Esophagus squamous epithelium (tissue), 5 donors: ENCODE measurements at places on chromosomes 12 and 14.

- no peak for DNase-seq
Measured at GRCh38 chr14:72686832-72687231, 207.1 kb downstream of the DPF3 start.

GRCh38 chr14:23828001-23828400 lies 125.6 kb upstream of the DHRS4 start:
- DNase-seq = no peak

DNA sequence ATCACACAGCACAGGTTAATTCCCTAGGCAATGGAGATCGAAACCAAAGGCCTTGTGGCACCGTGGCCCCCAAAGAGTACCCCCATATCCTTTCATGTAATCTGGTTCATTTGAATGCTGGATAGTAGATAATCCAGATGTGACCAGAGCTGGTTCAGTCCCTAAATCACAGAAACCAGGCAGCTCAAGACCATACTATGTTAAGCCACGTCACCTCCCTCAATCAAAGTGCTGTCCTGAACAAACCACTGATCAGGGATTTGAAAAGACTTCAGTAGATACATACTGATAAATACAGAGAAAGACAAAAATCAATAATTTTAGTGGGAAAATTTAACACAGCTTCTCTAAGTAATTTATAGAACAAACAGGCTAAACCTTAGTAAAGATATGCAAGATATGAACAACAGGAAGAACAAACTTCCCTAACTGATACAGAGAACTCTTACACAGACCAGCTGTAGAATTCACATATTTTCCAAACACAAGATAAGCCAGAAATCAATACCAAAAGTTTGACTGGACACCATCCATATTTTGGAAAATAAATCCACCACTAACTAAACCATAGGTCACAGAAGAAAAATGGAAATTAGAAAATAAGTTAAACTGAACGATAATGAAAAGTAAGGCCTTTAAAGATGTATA lies 67.1 kb downstream of the BCAT1 start:
- no peak for DNase-seq

GRCh38 chr12:77953528-77954205 lies 123.0 kb downstream of the NAV3 start:
- no peak for DNase-seq

DNA sequence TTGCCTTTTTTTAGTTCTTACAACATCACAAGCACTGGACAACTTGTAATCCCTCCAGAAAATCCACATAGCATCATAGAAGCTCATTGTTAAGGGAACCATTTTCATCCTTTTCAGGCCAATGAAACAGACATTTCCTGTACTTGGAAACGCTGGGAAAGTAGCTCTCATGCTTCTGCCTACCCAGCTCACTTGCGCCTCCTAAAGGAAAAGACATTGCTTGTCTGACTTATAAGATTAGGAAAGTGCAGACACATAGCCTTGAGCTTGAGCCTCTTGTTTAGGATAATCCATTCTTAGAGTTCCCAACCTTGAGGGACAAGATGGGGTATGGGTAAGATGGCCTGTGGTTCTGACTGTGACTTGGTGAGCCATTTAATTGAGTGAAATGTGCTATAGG lies 589.5 kb downstream of the NOVA1 start:
- DNase-seq = no peak

DNA sequence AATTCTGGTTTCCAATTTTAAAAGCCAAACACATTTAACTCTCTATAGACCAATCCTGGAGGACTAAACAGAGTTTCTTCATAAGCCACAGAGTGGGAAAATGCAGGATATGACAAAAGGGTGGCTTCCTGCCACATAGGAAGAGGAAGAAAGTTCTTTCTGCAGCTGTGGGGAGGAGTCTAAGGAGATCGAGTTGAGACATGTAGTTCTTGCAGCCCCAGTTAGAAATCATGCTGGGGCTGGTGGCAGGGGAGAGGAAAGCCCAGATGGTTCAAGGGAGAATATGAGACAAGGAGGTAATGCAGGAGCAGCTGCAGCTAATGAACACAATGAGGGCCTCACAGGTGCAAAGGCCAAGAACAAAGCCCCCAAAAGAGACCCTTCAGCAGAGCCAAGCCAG lies 85.0 kb upstream of the ARID2 start:
- DNase-seq = no peak
